ENCODE measurements at places on chromosomes 1 and 21.

DNA sequence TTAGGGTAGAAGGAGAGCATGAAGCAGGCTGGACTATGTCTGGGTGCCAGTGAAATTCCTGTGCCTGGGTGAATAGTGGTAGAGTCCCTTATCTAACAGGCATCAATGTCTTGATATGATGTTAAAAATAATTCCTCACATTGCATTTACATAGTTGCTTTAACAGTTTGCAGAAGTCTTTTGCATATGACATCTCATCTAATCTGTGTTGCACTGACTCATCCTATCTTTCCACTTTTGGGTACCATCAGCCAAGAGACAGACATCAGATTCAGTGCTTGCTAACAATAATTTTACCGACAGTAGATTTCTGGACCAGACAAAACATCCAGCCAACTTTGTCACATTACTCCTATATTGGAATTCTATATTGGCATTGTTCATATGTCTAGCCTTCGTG lies 92.5 kb downstream of the WDR64 start:
- no peak for DNase-seq

DNA sequence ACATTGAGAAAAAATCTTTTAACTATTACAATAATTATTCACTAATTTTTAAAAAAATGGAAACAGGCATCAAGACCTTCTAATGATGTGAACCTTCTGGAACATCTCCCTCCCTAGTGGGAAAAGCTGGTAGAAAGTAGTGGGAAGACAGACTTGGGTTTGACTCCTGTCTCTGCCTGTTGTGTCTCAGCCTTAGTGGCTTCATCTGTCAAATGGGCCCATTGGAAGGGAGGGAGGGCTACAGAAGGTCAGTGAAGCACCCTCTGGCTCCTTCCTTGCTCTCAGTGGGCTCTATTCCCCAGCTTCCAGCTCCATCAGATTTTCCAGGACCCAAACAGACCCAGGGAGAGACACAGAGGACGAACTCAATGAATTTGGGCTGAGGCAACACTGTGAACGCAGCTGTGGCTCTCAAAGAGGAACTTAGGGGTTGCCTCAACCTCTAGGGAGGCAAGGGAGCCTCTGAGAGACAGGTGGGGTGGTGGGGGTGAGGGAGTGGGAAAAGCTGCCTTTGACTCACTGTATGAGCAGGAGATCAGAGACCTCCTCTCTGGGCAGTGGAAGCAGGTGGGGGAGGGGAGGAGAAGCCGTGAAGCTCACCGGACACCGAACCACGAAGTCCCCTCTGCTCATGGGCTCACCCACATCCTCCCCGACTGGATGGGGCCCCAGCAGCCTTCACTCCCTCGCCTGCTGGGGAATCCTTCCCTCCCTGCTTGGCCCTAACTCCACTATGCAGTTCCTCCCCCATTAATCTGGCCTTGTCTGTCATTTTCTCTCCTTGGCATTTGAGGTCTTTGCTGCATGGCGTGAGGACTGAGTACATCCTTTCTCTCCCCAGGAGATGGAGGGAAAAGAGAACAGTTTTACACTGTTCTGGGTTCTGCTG lies 4.5 kb downstream of the CNR2 start:
- no peak for DNase-seq

- peak; percentile 97 for DNase-seq
Observed at GRCh38 chr21:38139380-38140168, 117.2 kb upstream of the KCNJ15 start.

GRCh38 chr1:25522031-25522655 lies 21.3 kb upstream of the LDLRAP1 start:
- DNase-seq = peak; percentile 29

DNA sequence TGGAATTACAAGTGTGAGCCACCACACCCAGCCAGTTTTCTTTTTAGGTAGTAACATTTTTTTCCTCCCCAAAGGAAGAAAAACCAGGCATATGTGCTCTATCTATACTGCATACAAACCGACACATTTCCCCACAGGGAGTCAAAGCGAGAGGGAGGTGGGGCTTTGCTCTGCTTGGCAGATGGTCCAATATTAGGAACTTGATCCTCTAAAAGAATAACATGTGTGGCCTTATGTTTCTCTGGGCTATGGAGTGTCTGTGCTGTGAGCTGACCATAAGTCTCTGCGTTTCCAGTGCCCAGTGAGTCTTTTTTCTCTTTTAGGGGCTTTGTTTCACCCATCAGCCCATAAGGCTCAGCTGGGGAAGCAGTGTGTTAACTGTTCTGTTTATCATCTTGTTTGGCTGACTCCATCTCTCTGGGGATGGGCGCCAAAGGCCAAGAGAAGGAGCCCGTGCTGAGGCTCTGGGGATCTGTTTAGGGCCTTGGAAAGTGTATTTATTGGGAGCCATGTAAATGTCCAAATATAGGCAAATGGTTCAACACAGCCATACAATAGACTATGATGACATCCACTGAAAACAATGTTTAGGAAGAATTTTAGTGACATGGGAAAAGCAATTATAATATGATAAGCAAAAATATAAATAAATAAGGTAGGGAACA lies 20.2 kb downstream of the LMOD1 start:
- DNase-seq = peak; percentile 87

GRCh38 chr1:213376862-213377372 lies 325.9 kb downstream of the RPS6KC1 start:
- no peak for DNase-seq

DNA sequence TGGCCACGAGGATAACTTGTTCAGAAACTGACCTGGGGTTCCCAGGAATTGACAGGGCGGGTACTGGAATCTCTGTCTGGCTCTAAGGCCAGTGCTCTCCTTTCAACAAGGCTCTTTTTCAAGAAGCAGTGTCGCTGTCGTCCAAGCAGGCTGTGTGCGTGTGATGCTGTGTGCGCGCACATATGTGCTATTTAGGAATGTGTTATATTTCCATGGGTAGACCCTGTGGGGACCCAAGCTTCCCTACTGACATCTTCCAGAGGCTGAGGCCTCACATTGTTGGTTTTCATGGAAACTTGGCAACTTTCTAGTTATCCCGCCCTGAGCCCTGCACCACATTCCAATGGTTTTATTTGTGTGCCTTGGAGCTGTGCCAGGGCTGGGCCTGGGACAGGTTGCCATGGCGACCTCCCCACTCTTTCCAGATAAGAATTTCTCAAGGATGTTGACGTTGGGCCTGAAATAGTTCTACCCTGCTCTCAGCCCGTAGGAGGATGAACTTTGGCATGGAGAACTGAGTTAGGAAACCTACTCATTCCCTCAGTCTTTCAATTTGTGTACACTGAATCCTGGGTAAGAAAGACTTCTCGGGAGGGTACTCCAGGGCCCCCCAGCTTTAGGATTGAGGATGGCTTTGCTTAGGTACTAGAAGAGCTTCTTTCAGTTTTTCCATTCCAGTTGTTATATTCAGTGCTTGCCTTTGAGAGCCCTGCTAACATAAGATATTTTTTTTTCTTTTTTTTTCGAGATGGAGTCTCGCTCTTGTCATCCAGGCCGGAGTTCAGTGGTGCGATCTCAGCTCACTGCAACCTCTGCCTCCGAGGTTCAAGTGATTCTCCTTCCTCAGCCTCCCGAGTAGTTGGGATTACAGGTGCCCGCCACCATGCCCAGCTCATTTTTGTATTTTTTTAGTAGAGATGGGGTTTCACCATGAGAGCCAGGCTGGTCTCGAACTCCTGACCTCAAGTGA lies 38.8 kb upstream of the SRSF10 start:
- no peak for DNase-seq

GRCh38 chr1:9193233-9193625 lies 41.3 kb upstream of the H6PD start:
- DNase-seq = no peak

DNA sequence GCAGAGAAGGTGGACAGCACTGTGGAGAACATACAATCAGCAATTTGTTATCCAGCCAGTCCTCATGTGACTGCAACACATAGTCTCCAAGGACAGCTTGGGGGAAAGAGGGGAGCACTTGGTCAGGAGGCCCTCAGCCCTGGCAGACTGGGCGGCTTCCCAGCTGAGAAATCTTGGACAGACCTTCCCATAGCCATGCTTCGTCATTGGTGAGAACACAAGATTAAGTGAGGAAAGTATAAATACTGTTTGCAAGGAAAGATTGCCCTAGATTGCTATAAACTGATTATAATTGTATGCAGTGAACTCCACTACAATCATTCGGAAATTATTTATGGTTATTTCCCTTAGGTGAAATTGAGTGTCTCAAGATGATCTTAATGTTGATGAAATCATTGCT lies 131.5 kb downstream of the LMX1A start:
- no peak for DNase-seq

- DNase-seq = no peak
Observed at GRCh38 chr1:6996371-6996770, 211.1 kb downstream of the CAMTA1 start.

- DNase-seq = peak; percentile 40
Observed at GRCh38 chr1:196544617-196545016, 63.6 kb downstream of the KCNT2 start.

DNA sequence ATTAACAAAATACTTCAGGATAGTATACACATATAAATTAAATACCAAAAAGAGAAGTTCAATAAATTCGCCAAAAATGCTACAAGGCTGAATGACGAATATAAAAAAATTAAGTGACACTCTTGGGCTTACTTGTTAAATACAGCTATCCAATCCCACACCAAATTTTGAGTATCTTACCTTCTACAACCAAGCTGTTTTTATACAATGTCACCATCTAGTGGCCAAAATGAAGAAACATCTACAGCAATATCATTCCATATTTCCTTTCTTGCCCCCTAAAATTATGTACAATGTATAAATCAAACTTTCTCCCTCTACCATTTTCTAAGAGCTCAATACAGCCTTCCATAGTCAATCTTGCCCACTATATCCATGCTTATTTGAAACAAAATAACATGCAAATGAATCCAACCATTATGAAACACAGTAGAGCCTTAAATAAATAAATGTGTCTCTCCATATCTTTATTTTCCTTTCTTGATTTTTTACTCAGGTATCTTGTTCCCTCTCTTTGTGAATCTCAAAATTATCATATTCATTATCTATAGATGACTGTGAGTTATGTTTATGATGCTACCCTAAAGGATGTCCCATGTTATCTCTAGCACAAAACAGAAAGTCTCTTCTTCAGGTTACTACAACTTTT lies 86.3 kb downstream of the ACBD6 start:
- peak; percentile 77 for DNase-seq

DNA sequence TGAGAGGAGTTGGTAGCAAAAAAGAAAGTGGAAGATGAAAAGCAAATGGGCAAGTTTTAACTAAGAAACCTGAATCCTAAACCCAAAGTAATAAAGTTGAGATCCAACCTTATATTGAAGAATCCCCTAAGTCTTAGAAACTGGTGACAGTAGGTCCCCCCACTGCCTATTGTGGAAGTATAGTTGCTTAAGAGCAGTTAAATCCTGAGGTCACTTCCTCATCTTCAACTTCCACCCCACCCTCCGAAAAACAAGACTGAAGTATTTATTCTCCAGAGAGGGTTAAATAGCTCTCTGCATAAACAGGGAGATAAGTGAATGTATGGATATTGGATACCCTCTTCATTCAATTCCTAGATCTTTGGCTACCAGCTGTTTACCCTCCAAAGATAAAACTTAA lies 3.3 kb upstream of the DSTYK start:
- DNase-seq = no peak

GRCh38 chr1:220924331-220924970 lies 45.2 kb downstream of the HLX start:
- no peak for DNase-seq

GRCh38 chr1:182357913-182358312 lies 33.7 kb downstream of the GLUL start:
- DNase-seq = peak; percentile 78

- DNase-seq = no peak
Observed at GRCh38 chr1:151864411-151864810, 10.9 kb upstream of the THEM5 start.

- DNase-seq = no peak
Observed at GRCh38 chr21:34930971-34931370, 118.1 kb downstream of the RUNX1 start.

- DNase-seq = peak; percentile 91
Observed at GRCh38 chr1:6127587-6128163, 52.4 kb downstream of the CHD5 start.

DNA sequence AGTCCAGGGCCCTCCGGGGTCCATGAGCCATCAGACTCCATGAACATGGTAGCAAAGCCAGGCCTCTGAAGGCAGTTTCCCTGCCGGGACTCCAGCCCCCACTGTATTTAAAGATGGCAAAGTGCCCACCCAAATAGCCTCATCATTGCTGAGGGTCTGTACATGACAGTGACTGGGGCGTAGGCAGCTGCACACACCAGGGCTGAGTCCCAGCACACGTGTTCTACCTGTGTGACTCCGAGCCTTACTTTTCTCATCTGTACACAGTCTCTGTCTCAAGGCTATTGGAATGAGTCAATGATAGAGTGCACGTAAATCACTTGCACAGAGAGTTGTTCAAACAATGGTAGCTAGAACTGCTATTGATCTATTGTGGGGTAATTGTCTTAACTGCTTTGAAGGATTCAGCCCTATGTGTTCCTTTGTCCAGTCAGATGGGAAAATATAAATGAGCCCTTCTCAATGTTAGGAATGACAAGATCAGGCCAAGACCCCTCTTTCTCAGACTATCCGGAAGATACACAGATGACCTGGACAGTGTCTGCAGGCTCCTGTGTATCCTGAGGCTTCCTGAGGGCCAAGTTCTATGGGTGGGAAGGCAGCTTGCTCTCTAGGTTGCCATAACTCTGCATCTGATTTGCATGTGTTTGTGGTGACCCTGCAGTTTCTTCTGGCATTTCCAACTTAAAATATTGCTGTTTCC lies 48.9 kb downstream of the RASSF5 start:
- peak; percentile 63 for DNase-seq

DNA sequence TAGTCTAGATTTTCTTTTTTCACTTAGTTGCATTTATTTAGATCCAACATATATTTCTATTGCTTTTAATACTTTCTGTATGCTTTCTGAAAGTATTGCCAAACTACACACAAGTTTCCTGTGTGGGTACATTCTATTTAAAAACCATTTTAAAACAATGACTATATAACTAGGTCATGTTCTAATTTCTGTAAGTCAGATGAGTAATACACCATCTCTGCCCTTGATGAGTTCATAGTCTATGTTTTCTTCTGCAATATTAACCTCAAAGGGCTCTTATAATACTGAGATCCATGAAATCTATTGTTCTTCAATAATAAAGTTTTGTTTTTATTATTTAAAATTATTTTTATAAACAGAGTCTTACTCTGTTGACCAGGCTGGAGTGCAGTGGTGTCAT lies 68.3 kb downstream of the RNASEL start:
- no peak for DNase-seq

DNA sequence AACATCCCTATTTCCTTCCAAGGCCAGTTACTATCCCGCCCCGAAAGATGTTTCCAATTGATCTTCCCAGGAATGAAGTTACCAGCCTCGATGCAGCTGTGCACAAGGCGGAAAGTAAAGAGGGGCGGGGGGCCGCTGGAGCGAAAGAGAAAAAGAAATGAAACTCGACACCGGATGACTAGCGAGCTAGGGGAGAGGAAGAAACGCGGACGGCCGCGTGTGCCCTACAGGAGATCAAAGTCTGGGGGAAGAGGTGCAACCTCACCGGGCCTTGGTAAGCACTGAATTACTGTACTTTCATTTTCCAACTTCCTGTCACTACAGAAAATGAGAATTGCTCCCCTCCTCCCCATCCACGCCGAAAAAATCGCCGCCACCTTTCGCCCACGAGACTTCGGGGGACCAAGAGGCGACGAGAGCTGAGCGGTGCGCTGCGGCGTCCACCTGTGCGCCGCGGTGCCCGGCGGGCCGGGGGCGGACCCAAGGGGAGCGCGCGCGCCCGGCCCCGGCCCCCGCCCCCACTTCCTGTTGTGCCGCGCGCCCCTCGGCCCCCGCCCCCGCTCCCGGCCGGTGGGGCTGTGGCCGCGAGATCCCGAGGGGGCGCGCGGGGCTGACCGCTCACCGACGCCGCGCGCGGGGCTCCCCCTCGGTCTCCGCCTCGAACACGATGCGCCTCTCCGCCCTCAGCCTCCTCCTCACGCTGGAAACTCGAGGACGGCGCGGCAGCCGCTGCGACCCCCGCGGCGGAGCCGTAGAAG lies 622 bp downstream of the ELK4 start:
- peak; percentile 96 for DNase-seq
